ENCODE measurements at places on chromosomes 5 and 9.

- peak; percentile 38 for DNase-seq
These were observed 25.9 kb upstream of the IDNK start for GRCh38 chr9:83596899-83597504.

GRCh38 chr5:5593391-5593790 lies 170.9 kb downstream of the ICE1 start:
- no peak for DNase-seq

DNA sequence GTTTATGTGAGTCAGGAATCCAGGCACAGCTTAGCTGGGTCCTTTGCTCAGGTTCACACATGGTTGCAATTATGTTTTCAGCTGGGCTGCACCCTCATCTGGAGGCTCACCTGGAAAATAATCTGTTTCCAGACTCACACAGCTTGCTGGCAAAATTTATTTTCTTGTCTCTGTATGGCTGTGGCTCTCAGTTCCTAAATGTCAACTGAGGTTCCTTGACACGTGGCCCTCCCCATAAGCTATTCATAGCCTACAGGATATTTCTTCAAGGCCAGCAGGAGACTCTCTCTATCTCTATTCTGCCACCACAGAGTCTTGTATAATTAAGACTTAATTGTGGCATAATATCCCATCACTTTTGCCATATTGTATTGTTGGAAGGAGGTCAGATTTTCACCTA lies 732.0 kb downstream of the CDH18 start:
- DNase-seq, result no peak

GRCh38 chr5:429453-430188 lies 13.4 kb upstream of the EXOC3 start:
- DNase-seq, result peak; percentile 76

DNA sequence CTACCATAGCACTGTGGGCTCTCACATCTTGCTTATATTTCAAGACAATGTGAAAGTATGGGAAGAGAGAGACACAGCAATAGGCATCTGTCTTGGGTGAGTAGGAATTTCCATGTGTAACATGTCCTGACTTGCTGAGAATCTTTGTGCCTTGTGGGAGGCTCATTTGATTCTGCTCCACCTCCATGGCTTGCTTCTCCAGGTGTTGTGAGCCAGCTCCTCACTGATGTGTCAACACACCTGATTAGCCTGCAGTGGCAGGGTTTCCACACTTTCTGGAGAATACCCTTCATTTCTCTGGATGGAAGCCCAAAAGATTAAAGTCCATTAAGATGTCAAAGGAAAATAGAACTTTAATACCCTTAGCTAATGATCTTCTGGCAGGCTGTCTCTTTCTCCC lies 613.6 kb downstream of the ZNF608 start:
- DNase-seq, result no peak

DNA sequence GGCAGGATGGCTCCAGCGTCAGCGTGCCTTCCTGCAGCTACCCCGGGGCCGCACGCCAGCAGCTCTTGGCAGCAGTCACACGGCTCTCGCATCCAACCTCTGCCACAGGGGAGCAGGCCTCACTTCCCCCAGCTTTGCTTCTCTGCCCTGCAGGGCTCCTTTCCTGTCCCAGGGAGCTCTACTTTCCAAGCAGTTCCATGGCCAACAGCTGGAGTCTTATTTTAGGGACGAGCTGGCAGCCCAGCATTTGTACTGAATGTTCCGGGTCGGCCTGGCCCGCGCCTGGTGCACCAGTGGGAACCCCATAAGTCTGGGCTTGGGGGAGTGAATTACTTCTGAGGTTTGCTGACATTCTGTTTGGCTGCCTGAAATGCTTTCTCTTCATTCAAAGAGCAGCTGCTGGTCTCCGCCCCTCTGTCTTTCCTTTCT lies 34.6 kb downstream of the GADD45G start:
- DNase-seq, result peak; percentile 79

DNA sequence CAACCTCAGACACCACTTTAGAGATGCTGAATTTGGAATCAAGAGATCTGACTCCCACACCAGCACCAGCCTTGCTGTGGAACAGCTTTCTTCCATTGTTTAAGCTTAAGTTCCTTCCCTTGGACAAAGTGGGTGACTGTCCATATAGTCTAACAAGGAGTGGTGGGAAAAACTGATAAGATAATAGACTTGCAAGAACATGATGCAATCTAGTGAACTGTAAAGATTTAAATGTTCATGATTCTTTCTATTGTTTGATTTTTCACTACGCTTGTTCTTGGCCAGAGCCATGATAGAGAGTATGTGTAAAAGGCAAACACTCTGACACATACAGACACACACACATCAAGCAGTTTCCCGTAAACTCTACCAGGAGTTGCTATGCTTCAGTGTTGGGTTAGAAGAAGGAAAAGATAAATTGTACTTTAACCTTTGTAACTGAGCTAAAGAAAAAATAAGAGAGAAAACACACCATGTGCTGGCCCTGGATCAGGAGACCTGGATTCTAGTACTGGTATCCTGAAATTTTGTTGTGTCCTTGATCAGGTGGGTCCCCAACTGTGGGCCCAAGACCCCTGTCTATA lies 94.3 kb downstream of the PAPPA start:
- DNase-seq, result no peak

DNA sequence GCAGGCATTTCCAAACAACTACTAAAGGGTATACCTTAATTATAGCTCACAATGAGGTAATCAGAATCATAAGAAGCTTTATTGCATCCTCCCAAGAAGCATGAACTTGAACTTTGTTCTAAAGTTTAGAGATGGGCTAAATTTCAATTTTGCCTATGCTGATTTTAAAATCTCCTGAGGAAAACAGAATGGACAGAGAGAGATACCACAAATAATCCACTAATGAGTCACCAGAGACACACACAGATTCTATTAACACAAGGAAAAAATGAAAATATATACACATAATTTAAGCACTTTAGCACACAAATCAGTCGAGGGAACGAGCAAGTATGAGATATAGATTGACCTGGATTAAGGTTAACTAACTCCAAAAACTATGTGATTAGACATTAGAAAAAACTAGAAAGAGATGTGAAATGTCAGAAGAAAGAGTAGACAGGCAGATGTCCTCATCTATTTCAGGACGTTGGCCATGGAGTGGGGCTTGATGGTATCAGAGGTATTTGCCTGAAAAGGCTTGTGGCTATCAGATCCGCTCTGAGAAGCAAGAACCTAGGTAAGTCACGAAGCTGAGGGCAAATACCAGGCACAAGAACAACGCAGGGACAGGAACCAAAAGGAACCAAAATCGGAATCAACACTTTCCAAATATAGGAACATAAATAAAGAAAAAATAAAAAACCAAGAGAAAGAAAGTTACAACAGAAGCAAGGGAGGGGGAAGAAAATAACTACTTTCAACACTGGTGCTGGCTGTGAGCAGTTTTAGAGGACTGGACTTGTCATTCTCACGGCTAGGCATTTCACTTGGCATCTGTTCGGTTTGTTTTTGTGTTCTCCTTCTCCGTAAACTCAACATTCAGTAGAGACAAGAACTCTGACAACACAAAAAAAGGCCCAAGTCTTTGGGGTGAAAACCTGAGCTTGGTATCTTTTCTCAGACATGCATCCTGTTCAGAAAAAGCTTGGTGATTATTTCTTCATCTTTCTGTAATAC lies 294.6 kb upstream of the PUM3 start:
- DNase-seq, result no peak

GRCh38 chr5:170254056-170254455 lies 21.3 kb downstream of the C5orf58 start:
- no peak for DNase-seq

- DNase-seq, result no peak
These were observed 8.9 kb downstream of the CXCL14 start for GRCh38 chr5:135569755-135570452.

DNA sequence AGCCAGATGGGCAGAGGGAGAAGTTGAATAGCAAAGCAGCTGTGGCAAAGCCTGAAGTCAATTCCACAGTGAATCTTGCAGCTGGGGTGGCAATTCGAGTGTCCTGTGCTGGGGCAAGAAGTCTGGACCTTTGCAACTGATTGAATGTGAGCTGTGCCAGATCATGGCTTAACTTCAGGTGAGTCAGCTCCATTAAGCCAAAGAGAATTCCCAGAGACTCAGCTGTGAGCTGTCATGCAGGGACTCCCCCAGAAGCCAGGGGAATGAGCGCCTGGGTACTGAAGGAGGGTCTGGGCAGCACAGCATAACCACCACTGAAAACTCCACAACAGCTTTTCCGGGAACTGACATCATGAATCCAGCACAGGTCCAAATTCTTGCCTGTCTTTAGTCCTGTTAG lies 153.5 kb upstream of the TRPC7 start:
- no peak for DNase-seq

DNA sequence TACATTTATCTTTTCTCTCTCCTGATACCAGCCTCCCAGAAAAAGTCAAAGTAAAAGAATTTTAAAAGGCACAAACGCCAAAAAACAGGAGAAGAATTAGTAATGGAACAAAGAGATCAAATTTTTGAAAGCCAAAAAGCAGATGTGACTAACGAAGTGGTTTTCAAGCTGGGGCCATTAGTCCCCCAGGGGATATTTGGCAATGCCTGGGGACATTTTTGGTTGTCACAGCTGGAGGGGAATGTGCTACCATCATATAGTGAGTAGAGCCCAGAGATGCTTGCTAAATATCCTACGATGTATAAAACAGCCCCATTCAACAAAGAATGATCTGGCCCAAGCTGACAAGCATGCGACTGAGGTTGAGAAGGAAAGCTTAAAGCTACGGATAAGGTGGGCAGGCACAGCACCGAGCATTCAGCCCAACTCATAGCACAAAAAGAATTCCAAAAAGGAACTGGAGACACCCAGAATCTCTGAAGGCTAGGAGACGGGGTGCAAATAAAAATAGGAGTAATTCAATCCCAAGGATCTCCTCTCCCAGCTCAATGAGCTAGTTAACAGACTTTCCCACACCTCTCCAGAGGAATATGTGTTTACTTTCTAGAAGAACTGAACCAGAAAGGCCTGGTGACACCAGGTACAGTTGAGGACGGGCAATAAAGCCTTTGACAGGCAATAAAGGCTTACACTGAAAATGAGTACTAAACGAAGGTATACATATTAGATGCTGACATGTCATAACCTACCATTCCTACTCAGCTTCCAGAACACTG lies 269.0 kb downstream of the DENND1A start:
- DNase-seq, result no peak
